Activated CD8-positive, alpha-beta T cell treated with anti-CD3 and anti-CD28 coated beads for 36 hours (primary cell): ENCODE measurements at places on chromosomes 2 and 18.
A peak's percentile ranks its signal among the peaks of the same experiment; 100 is the strongest.

- no peak for DNase-seq
- peak overlapping the region; percentile 85 for H3K4me3 ChIP-seq
- H3K27me3 ChIP-seq: no peaks in the 10 kb centered on the region
- peak overlapping the region; percentile 19 for H3K27ac ChIP-seq
These were observed 3.4 kb downstream of the TMEM18 start for GRCh38 chr2:673615-674320.

DNA sequence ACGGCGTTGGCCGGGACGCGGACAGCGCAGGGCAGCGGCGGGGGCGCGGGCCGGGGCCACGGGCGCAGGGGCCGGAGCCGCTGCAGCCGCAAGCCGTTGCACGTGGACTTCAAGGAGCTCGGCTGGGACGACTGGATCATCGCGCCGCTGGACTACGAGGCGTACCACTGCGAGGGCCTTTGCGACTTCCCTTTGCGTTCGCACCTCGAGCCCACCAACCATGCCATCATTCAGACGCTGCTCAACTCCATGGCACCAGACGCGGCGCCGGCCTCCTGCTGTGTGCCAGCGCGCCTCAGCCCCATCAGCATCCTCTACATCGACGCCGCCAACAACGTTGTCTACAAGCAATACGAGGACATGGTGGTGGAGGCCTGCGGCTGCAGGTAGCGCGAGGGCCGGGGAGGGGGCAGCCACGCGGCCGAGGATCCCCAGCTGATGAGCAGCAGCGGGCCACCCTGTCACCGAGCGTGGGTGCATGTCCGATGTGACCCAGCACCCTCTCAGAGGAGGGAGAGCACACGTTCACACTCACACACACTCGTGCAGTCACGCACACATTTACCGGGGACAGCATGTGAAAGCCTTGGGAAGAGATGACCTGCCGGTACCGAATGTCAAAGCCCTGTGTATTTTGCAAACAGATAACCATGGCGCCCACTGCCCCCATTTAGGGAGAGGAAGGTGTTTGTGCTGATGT, 4.2 kb downstream of the GDF7 start:
- H3K4me1 ChIP-seq: peaks cover 8% of the 10 kb centered on the region
- H3K36me3 ChIP-seq: no peaks in the 10 kb centered on the region
- H3K27ac ChIP-seq: no peak overlapping the region
- peaks cover 49% of the 10 kb centered on the region for H3K27me3 ChIP-seq
- DNase-seq: no peak
- no peak overlapping the region for H3K4me3 ChIP-seq

DNA sequence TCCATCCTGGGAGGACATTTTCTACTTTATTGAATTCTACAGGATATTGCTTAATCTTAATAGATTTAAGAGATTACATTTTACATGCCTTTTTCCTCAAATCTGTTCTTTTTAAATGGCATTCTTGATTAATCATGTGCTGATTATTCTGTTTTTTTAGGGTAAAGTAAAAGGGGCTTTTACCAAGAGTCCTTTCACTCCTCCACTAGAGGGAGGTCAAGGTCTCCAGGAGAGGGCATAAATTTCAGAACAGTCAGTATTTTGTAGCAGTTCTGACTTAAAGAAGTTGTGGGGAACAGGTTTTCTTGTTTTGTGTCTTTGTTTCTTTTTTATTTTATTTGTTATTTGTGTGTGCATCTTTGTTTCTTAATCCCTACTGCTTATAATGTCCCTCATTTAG, 25.4 kb downstream of the WDR75 start:
- no peak for DNase-seq
- H3K27ac ChIP-seq: no peak overlapping the region
- no peak overlapping the region for H3K4me3 ChIP-seq
- H3K36me3 ChIP-seq: peaks cover 54% of the 10 kb centered on the region
- H3K27me3 ChIP-seq: no peaks in the 10 kb centered on the region

- H3K36me3 ChIP-seq: no peaks in the 10 kb centered on the region
- DNase-seq: no peak
- H3K27me3 ChIP-seq: peaks cover 16% of the 10 kb centered on the region
These were observed 41.5 kb upstream of the OTOS start for GRCh38 chr2:240182001-240182400.

DNA sequence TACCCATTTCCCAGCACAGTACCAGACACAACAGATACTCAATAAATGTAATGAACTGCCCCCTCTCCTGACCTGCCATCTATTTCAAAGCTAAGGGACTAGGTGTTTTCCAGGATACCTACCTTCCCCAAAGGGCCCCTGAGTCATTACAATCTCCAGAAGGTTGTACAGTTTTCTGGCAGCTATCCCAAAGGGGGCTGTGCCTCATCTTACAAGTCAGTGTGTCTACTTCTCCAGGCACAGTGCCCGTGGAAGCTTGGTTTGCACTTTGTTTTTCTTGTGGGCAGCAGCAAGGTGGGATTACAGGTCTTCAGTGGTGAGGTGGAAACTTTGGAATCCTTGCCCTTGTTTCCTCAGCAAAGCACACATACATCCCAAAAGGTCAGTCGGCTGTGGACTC, 62.8 kb upstream of the CYP26B1 start:
- H3K27ac ChIP-seq: no peak overlapping the region
- H3K36me3 ChIP-seq: peaks cover 2% of the 10 kb centered on the region
- H3K4me3 ChIP-seq: no peak overlapping the region
- H3K4me1 ChIP-seq: no peaks in the 10 kb centered on the region
- no peak for DNase-seq

DNA sequence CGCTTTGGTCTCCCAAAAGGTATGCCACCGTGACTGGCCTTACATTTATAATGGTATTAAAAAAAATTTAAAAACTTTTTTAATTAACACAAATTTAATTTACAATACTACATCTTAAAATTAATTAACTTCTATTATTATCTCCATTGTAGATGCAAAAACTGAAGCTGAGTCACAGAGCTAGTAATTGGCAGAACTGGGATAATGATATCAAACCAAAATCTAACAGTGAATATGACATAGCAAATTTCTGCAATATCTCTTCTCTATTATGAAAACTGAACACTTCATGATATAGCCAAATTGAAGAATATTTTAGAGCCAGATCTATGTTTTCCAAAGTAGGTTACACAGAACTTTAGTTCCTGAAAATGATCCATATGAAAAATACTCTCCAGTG, 66.4 kb upstream of the CHAC2 start:
- no peak for DNase-seq
- H3K4me3 ChIP-seq: no peak overlapping the region
- no peaks in the 10 kb centered on the region for H3K27me3 ChIP-seq
- H3K27ac ChIP-seq: no peak overlapping the region

DNA sequence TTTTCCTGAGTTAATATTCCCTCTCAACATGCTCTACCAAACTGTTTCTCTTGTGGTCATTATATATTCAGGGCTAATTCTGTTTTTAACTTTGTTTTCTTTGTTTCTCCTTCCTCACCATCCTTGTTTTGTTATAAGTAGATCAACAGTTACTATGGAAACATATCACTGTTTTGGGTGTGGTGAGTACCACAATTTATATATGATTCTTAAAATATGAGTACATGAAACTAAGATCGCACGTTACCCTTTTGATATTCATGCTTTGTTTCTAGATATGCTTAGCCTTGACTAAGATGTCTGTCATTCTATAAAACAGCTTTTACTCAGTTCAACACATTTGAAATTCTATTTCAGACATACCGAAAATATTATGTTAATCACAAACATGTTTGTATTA, 232.3 kb upstream of the ITGA4 start:
- H3K36me3 ChIP-seq: peaks cover 51% of the 10 kb centered on the region
- peak overlapping the region; percentile 59 for H3K4me3 ChIP-seq
- peak overlapping the region; percentile 92 for H3K27ac ChIP-seq
- no peak for DNase-seq

DNA sequence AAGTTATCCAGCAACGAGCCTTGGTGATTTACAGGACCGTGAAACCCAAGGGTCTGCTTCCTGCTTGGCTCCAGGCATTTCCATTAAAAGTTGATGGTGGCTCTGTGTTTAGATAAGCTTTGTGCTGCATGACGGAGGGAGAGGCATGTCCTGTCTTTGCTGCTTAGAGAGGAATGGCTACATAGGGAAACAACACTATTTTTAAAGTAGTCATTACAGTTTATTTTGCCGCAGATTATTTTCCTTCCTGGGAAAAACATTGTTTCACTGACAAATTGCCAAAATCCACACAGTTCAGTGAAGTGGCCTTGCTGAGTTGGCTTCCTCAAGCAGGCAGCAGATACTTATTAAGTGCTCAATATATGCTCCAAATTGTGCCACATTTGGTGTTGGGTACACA, 98.5 kb downstream of the THSD7B start:
- no peaks in the 10 kb centered on the region for H3K4me1 ChIP-seq
- DNase-seq: no peak
- H3K27ac ChIP-seq: no peak overlapping the region
- H3K27me3 ChIP-seq: no peaks in the 10 kb centered on the region

- H3K27ac ChIP-seq: no peak overlapping the region
- DNase-seq: no peak
- no peaks in the 10 kb centered on the region for H3K27me3 ChIP-seq
- no peaks in the 10 kb centered on the region for H3K4me1 ChIP-seq
These were observed 335.5 kb upstream of the NT5C1B start for GRCh38 chr2:18924886-18925285.

DNA sequence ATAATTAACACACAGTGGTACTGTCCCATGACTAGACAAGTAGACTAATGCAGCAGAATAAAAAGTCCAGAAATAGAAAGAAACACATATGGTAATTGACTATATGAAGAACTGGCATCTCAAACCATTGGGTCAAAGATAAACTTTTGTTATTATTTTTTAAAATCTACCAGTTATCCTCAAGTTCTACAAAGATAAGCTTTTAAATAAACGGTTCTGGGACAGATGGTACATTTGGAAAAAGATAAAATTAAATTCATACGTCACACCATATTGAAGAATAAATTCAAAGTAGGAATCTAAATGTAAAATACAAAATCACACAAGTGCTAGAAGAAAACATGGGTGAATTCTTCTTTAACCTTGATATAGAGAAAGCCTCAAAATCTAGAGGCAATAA, 37.6 kb upstream of the PLEKHM3 start:
- H3K36me3 ChIP-seq: no peaks in the 10 kb centered on the region
- DNase-seq: no peak
- no peaks in the 10 kb centered on the region for H3K4me1 ChIP-seq
- no peak overlapping the region for H3K4me3 ChIP-seq

GRCh38 chr18:4256766-4257417, 198.2 kb downstream of the DLGAP1 start:
- no peaks in the 10 kb centered on the region for H3K27me3 ChIP-seq
- no peak overlapping the region for H3K4me3 ChIP-seq
- H3K4me1 ChIP-seq: no peaks in the 10 kb centered on the region

DNA sequence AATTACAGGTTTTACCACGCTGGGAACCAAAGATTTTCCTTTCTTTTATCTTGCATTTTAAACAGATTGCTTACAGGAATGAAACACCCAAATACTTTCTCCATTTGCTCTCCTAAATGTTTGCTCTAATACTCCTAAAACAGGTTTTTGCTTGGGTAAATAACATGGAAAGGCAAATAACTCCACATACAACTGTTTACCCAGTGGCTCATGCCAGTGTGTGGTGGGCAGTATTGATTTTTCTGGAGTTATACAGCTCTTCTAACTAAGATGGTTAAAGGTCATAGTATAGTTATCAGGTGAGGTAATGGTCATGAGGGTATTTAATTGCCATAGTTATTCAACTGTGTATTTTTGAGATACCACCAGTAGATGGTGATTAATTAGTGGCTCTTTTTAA, 61.2 kb upstream of the RAB27B start:
- peaks cover 3% of the 10 kb centered on the region for H3K27me3 ChIP-seq
- H3K36me3 ChIP-seq: no peaks in the 10 kb centered on the region
- H3K4me3 ChIP-seq: no peak overlapping the region
- no peak overlapping the region for H3K27ac ChIP-seq
- H3K4me1 ChIP-seq: no peaks in the 10 kb centered on the region

DNA sequence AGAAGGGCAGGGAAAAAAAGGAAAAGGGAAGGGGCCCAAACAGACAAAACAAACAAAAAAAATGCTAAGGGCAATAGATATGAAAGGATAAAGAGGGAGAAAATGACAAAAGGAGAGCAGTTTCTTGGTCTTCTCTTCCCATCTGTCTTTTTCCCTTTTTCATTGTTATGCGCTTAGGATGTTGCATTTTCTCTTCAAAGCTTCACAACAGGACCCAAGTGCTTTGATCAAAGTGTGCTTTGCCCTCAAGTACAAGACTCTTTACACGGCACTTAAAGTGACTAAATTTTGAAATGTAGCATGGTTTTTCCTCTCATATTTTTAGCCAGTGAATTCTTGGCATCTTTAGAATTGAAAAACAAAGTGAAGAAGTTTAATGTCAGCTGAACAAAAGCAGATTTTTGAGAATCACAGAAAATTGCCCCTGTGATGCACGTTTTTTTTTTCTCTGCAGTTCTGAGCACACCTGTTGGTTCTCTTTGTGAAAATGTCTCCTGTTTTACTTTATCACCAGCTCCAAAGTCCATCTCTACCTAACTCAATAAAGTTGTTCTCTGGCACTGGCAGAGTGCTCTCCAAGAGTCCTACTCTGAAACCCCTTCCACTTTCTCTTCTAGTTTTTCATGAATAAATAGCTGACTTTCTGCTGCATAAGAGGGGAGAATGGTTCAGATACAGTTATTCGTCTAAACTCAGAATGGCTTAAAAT, 126.6 kb downstream of the KCNH7 start:
- no peaks in the 10 kb centered on the region for H3K27me3 ChIP-seq
- no peak overlapping the region for H3K4me3 ChIP-seq
- H3K27ac ChIP-seq: no peak overlapping the region
- DNase-seq: no peak
- H3K4me1 ChIP-seq: no peaks in the 10 kb centered on the region
- H3K36me3 ChIP-seq: no peaks in the 10 kb centered on the region

DNA sequence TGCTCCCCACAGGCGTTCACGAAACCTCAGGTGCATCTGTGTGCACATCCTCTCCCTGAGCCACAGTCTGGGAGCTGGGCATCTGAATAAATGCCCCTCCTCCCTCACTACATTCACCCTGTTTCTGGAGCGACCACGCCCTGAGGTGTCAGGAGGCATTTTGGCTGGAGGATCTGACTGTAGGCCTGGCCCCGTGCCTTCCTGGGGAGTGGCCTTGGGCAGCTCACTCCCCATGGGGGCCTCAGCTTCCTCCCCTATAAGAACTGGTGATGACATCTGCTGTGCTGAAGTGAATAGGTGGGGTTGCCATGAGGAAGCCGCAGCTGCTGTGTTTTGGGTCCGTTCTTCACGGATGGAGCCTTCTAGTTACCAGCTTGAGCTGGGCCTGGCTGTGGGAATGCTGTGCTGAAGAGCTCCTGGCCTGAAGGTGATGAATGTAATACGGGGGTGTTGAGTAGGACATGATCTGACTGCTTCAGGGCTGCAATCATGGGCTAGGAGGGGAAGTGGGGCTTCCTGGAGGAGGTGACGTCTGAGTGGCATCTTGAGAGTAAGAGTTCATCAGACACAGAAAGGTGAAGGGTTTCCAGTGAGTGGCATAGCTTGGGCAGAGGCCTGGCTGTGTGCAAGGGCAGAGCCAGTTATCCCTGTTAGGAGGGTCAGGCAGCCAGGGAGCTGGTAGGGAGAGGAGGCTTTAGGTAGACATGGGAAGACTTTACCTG, 58.2 kb downstream of the GLI2 start:
- no peaks in the 10 kb centered on the region for H3K27me3 ChIP-seq
- no peak for DNase-seq
- H3K36me3 ChIP-seq: no peaks in the 10 kb centered on the region
- no peaks in the 10 kb centered on the region for H3K4me1 ChIP-seq
